ENCODE measurements at places on chromosomes 6 and 20.

DNA sequence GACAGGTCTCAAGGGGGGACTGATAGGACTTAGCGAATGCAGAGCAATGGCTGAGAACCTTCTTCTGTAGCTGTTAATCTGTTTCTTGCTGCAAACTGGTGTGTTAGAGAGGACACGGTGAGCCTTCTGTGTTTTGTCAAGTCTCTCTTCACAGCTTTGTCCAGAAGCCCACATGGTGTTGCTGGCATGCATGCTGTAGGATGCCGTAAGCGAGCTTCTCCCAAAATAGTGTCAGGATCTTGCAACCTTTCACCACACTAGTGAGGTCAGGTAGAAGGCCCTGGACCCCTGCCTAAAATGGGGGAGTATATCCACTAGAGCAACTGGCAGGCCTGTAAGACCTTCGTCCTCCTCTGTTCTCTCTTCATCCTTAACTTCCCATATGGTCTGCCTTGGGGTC, 51.9 kb upstream of the GLP1R start:
- DNase-seq = no peak

GRCh38 chr6:7440476-7440875, 50.9 kb downstream of the RIOK1 start:
- no peak for DNase-seq

GRCh38 chr6:36656441-36656840, 22.1 kb upstream of the CDKN1A start:
- no peak for DNase-seq

DNA sequence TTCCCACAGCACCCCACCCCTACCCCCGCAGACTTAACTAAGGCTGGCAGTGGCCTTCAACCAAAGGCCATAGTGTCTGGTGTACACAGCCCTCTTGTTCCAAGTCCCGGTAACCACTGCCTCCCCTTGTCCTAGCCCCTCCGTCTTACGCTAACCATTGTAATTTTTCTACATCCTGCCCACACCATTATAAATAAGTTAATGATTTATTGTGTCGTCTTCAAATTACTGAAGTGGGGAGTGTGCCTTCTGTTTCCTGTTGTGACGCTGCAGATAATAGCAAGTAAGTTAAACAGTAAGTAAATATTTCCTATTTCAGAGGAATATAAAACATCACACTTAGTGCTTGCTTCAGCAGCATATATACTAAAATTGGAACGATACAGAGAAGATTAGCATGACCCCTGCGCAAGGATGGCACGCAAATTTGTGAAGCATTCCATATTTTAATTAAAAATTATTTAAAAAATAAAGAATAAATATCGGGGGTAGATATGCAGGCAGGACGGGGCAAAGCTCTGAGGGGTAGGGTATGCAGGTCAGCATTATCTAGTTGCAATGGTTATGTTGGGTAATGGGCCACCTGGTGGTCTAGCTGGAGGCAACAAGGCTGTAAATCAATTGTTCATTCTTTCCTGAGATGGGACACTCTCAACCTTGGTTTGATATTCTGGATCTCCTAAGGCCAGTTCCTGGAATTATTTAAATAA, 15.1 kb downstream of the SRSF6 start:
- no peak for DNase-seq

- no peak for DNase-seq
Observed at GRCh38 chr20:3101737-3102574, 17.4 kb upstream of the AVP start.

DNA sequence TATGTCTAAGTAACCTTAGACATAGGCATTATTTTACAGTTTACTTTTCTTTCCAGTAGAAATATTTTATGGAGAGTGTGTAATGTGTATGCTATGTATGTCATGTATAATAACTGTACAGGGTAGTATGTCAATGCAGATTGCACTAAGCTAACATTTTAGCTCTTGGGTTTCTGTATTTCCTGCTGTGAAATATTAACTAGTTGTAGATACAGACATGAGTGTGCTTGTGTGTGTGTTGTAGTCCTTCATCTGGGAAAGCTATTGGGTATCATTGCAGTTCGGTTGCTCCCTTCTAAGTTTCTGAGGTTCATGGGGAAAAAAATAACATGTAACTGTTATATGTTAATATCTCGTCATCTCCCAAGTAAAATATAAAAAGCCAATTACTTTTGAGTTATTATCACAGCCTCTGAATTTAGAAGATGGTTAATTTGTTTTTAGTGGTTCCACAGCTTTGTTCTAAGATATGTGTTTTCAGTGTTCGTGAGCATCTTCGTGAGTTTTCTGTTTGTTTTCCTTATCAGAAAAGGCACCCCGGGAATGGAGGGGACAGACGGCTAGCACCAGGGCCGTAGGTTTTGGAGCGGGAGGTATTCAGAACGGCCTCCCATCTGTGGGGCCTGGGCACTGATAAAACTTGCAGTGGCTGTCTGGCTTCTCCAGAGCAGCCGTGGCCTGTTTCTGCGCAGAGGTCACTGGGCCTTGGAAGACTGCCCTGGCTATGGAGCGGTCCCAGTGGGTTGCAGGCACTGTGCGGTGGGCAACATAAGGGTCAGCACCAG, 215.0 kb downstream of the ARID1B start:
- no peak for DNase-seq
